ENCODE measurements at places on chromosomes 2 and 18.
A peak's percentile ranks its signal among the peaks of the same experiment; 100 is the strongest.

GRCh38 chr18:45871431-45872084, 46.1 kb downstream of the SIGLEC15 start:
- no peak for DNase-seq

GRCh38 chr18:37846996-37847395, 281.4 kb upstream of the CELF4 start:
- DNase-seq: no peak

DNA sequence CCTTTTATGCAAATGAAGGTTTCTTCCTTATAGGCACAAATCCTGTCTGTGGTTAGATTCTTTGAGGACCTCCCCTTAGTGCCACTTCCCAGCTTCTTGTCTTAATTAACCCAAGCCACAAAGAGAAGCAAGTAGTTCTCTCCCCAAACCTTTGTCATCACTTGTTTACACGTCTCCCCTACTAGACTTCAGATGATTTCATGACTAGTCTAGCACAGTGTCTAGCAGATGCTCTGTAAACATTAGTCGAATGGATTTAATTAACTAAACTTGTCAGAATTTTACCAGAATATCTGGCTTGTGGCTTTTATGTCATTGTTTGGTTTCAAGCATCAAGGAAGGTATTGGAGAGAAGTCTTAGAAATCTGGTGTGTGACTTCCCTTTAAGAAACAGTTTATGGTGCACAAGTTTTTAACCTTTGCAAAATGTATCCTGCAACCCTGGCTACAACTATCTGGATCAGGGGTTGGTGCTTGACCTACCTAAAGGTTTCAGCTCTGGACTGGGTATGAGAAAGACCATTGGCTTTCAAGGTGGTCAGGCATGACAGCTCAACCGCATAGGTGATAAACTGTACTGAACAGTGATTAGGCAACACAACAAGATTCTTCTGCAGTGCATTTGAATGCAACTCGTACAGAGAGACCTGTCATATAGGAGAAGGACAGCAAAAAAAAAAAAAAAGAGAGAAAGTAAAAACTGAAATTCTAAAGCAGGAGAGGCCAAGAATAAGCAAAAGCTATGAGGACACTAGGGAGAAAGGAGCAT, 93.2 kb upstream of the CCDC150 start:
- DNase-seq: no peak

DNA sequence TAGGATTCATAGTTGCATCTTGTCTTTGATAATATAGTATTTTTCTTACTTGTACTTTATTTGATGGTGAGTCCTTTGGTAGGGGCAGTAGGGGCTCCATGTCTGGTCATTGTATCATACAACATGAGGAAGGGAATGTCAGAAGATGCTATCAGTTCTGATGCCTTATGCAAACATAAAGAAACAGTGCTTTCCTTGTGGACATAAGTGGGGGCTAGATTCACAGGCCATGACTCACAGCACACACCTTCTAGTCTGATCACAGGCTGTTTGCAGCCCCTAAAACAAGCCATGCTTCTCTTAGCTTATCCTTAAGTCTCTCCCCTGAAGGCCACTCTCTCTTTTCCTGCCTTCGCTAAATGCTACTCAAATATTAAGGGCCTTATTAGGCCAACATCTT, 10.7 kb upstream of the SLC14A1 start:
- DNase-seq: no peak

DNA sequence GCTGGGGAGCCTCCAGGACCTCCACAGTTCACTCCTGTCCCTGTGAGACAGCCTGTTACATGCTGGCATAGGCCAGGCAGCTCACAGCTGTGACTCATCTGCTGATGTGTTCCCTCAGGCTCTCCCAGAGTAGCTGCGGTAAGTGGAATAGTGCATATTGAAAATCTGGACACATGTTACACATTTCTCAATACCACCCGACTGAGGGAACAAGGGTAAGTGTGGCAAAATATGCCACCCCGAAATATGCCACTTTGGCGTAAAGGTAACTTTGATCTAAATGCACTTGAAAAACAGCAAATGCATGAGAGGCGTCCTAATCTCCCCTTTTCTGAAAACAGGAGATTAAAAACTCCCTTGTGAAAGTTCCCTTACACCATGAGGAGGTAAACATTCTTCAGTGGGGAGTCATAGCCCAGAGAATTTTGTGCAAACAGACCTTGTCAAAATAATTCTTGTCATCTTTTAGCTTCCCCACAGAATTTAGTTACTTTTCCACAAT, 557.9 kb downstream of the CCDC85A start:
- DNase-seq: no peak

GRCh38 chr2:61327173-61327572, 143.7 kb downstream of the USP34 start:
- DNase-seq: no peak

- DNase-seq: peak; percentile 32
These were observed 1251.6 kb upstream of the ZEB2 start for GRCh38 chr2:145771525-145771924.

DNA sequence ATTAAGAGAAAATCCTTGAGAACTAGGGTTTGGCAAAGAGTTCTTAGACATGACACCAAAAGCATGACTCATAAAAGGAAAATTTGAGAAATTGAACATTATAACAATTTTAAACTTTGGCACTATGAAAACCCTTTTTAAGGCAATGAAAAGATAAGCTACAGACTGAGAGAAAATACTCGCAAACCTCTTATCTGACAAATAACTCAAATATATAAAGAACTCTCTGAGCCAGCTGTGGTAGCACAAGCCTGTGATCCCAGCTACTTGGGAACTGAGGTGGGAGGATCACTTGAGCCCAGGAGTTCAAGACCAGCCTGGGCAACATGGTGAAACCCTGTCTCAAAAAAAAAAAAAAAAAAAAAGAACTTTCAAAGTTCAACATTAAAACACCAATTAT, 70.5 kb downstream of the FAM168B start:
- DNase-seq: no peak

GRCh38 chr2:79855264-79856006, 342.6 kb downstream of the CTNNA2 start:
- no peak for DNase-seq

- DNase-seq: no peak
These were observed 51.1 kb upstream of the RAPH1 start for GRCh38 chr2:203586206-203586605.

DNA sequence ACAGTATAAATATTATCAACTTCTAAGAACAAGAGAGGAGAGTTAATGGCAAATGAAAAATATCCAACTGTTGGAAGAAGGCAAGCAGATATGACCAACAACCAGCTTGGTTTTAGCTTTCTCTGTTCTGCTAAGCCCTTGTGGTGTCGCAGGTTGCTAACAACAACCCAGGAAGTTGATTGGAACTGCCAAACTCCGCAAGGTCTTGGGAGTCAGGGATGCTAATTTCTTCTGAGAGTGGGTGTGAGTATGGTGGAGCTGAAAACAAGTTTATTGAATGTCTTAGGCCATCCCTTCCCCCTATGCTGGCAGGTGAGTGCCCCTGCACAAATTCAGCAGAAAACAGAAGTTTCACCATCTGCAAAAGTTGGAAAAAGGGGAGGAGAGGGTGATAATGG, 17.5 kb downstream of the BZW1 start:
- DNase-seq: no peak

GRCh38 chr2:28436525-28437051, 43.9 kb downstream of the FOSL2 start:
- no peak for DNase-seq

GRCh38 chr2:69279211-69279610, 107.8 kb downstream of the GFPT1 start:
- no peak for DNase-seq

DNA sequence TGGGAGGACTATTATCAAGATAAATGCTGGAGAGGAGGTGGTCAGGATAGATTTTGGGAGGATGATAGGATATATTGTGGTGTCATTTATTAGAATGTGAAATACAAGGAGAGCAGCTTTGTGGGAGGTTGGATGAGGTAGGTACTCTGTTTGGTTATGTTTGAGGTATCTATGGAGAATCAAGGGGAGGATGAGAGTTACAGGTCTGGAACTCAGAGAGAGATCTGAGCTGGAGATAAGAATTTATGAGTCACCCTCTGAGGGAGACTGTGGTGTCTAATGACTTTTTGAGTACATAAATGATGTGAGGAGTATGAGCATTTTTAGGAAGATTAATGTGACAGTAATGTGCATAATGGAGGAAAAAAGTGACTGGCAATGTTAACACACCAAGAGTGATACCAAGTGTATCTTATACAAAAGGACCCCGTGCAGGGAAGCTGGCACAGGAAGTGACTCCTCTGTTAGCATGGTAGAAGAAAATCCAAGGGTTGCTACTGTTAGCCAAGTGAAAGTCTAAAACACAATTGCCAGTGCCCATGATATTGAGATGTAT, 48.2 kb downstream of the CRIM1 start:
- DNase-seq: no peak

DNA sequence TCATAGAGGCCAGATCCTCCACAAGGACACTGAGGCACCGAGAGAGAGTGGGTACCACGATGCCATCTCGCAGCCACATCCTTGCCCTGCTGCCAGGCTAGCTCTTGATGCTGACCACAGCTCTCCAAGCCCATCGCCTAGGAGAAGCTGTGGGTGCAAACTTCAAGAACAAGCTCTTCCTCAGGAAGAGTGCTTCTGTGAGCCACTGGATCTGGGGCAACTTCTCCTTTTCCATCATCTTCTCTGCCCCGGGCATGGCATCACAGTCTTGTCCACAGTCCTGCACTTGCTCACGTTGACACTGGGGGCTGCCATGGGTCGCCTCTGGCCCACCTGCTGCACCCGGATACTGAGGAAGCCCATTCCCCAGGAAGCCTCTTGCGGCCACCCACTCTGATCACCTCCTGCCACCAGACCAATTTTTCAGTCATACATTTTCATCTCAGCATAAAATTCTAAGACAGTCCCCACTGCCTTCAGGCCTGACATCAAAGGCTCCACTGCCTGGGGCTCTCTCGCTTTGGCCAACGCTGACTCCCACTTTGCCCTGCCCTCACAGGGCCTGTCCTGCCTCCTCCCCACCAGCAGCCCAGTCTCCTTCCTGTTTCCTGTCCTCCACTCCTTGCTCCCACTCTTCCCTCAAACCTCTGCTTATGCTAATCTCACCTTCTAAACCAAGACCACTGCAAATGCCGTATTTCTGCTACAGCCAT, 243.9 kb downstream of the AFF3 start:
- no peak for DNase-seq

DNA sequence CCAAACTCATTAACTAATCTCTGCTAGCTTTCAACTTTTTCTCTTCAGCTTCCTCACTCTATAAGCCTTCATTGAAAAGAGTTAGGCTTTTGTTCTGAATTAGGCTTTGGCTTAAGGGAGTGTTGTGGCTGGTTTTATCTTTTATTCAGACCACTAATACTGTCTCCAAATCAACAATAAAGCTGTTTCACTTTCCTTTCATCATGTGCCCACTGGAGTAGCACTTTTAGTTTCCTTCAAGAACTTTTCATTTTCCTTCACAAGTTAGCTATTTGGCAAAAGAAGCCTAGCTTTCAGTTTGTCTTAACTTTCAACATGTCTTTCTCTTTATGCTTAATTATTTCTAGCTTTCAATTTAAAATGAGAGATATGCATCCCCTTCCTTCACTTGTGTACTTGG, 271.7 kb upstream of the FSIP2 start:
- DNase-seq: no peak

- no peak for DNase-seq
These were observed 80.1 kb downstream of the FHOD3 start for GRCh38 chr18:36377626-36378025.

- no peak for DNase-seq
These were observed 157.6 kb downstream of the HAUS1 start for GRCh38 chr18:46261799-46262198.

- no peak for DNase-seq
These were observed 16.1 kb downstream of the AGFG1 start for GRCh38 chr2:227488045-227488444.

DNA sequence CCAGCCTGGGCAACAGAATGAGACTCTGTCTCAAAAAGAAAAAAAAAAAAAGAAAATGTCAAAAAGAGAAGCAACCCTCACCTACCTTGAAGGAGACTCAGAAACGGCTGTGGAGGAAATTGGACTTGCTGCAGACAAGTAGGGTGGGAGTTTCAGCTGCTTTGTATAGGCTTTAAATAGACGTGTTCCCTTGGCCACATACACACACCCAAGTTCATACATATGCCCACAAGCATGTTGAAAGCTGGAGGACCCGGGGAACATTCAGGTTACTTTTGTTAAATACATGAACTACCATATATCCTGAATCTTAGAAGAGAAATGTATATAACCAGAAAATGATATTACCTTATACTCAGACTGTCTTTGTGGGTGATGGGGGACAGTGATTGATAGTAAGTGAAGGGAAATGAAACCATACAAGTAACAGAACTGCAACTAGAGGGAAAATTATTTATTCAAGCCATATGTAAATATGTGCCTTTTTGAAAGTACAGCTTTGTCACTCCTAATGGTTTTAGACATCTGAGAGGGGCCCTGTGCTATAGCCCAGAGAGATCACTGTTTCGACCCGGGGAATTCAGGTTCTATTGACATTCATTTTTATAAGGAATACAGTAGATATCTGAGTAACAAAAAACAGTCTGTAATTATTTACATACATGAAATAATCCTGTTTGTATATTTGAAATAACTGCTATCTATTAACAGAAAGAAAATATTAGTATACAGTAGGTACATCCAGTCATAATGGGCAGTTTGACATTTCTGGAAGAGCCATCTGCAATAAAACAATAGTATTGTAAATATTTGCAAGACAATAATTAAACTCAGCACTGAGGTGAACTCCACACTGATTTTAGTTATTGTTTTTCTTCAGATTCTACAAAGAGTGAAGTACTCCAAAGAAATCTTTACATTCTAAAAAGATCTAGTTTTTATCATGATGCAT, 48.0 kb upstream of the TGIF1 start:
- no peak for DNase-seq

- DNase-seq: no peak
These were observed 122.4 kb downstream of the NDUFA10 start for GRCh38 chr2:239902749-239903201.

GRCh38 chr2:240789051-240789453, 31.0 kb downstream of the KIF1A start:
- DNase-seq: no peak

- peak; percentile 31 for DNase-seq
These were observed 315.2 kb upstream of the ZEB2 start for GRCh38 chr2:144834998-144835633.
